ENCODE measurements at places on chromosomes 12 and 14.
A peak's percentile ranks its signal among the peaks of the same experiment; 100 is the strongest.

DNA sequence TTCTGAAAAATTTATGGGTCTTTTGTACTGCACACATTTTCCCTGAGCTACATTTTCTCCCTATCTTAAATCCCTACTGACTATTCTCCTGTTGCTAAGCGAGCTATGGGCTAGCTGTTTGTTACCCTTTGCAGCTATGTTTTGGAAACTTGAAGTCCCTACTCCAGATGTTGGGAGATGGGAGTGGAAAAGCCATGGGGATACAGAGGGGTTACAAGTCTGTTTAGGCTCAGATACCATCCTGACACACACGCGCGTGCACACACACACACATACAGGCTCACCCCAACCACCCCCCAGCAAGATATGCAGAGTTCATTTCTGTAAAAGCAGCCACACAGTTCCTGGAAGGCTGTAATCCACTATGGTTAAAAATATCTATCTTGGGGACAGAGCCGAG, 15.8 kb downstream of the ATP5MC2 start:
- no peak for DNase-seq

DNA sequence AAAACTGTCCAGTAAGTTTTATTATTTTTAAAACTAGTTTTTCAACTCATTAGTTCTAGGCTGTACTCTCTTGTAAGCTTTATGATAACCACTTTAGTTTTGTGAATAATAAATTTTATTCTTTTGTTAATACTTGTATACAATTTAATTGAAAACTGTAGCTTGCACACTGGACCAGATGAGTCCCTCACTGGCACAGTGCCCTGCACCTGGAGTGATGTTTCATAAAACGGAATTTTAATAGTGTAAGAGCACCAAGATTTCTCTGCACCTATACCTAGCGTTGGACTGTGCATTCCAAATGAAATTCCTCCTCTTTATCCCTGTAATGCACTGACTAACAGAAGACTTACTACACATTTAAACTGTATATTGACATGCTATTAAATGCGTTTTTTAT, 80.8 kb downstream of the PRIMA1 start:
- DNase-seq, result no peak

- peak; percentile 73 for DNase-seq
Measured at GRCh38 chr12:6465467-6466183, 4.9 kb downstream of the VAMP1 start.

GRCh38 chr12:94240171-94240570, 91.8 kb downstream of the PLXNC1 start:
- peak; percentile 32 for DNase-seq

DNA sequence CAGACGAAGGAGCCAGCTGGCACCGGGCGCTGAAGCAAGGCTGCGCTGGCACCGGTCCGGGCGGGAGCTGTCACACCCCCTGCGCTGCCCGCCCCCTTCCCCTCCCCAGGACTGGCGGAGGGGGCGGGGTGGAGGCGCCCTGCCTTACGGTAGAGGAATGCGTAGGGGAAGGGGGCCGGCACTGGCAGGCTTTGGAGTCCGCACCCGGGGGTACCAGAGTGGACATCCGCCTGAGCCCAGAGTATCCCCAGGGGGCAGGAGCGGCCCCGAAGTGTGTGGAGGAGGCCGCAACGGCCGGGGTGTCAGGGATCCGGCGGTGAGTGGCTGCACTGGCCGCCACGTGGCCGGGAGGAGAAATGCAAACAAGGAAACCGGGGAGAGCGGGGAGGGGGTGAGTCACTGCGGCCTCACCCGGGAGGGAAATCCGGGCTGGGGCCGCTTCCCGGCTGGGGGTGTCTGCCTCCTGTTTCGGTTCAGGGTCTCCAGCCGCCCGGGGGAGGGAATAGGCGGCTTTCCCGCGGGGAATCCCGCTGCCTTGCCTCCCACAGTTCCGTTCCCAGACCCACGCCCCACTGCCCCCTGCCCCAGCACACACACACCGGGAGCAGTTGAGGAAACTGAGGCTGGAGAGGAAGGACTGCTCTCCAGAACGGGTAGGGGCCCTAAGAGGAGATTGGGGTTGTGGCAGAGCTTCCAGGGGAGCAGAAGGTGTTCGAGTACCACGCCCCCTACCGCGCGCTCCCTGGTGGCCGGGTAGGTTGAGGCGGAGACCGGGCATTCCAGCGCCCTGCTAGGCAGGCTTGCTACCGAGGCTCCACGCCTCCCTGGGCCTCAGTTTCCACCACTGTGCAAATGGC, at the start of gene RAPGEF3:
TSS of gene RAPGEF3 (minus strand) at position 47 of the 857 bp plus-strand sequence. CDS start 324 bp downstream, outside the sequence.
- DNase-seq, result peak; percentile 89

GRCh38 chr12:54357506-54358190, 6.6 kb downstream of the GPR84 start:
- no peak for DNase-seq

- DNase-seq, result no peak
Measured at GRCh38 chr14:71410578-71411284, 503.5 kb downstream of the PCNX1 start.

- DNase-seq, result no peak
Measured at GRCh38 chr14:37018571-37019240, 153.7 kb downstream of the SLC25A21 start.

DNA sequence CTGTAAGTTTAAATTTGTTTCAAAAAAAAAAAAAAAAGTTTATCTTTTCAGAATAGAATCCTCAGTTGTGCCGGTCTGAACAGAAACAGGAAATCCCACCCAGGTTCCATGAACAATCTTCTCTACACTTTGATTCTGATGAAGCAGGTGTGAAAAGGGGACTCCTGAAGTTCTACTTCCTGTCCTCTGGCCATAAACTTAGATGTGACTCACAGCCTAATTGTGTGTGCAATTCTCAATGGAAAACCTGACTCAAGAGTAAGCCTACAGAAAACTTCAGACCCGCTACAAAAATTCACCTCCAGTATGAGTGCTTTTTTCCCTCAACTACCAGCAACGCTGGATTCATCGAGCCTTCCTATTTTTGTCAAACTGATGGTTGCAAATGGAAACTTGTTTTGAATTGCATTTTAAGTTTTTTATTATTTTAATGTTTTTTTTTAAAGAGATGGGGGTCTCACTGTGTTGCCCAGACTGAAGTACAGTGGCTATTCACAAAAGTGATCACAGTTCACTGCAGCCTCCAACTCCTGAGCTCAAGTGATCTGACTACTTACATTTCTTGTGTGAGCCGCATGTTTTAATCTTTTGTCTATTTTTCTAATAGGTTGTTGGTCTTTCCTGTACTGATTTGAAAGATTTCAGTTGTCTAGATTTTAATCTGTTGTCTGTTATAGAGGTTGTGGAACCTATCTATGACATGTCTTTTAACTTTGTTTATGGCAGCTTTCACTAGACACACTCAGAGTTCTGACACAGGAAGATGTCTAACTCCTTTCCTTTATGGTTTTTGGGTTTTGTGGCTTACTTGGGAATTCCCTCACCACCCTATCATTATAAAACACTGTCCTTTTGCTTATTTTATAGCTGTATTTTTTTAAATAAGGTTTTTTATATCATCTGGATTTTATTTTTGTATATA, 37.6 kb downstream of the ATG14 start:
- DNase-seq, result no peak

GRCh38 chr12:92593734-92594402, 108.9 kb upstream of the PLEKHG7 start:
- DNase-seq, result no peak

DNA sequence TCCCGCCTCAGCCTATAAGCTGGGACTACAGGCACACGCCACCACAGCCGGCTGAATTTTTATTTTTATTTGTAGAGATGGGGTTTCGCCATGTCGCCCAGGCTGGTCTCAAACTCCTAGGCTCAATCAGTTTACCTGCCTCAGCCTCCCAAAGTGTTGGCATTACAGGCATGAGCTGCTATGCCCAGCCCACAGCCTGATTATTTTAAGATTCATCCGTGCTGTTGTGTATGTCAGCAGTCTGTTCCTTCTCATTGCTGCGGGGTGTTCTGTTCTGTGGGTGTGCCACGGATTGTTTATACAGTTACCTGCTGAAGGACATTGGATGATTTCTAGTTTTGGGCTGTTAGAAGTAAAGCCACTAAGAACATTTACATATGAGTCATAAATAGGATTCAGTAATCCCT, 9.6 kb upstream of the EP400 start:
- no peak for DNase-seq

- no peak for DNase-seq
Measured at GRCh38 chr14:65446159-65446558, 33.6 kb downstream of the FUT8 start.

- peak; percentile 71 for DNase-seq
Measured at GRCh38 chr14:68137704-68138619, 318.4 kb downstream of the RAD51B start.

Measured in small intestine (tissue), 16 donors.